ENCODE measurements at places on chromosomes 1 and 21. TPM values are rescaled to one million over a fixed set of nuclear protein-coding genes. Genes with fewer than 3 reads are reported as not detected.

DNA sequence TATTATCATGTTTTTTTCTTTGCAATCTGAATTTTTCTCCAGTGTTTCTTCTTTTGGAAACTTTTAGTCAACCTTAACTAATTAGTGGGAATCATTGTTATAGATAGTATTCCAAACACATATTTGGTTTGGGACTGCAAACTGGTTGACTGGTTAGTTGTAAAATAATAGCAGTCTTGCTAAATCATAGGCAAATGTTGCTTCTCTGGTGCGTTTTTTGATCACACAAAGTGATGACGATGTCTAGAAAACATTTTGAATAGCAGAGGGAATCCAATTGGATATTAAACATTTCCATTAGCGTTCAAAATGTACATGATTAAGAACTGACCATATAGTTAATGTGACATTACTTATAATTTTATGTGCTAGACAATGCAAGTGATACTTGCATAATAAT is 4.5 kb downstream of the DNAJB4 start:
- H3K4me3 ChIP-seq: no peak overlapping the region
- peaks cover 25% of the 10 kb centered on the region for H3K4me1 ChIP-seq
- peaks cover 6% of the 10 kb centered on the region for H3K36me3 ChIP-seq
- H3K27ac ChIP-seq: no peak overlapping the region
- DNase-seq: no peak

The PGLYRP4 gene
- total RNA-seq: not detected

The PRRX1 gene
- not detected for total RNA-seq

DNA sequence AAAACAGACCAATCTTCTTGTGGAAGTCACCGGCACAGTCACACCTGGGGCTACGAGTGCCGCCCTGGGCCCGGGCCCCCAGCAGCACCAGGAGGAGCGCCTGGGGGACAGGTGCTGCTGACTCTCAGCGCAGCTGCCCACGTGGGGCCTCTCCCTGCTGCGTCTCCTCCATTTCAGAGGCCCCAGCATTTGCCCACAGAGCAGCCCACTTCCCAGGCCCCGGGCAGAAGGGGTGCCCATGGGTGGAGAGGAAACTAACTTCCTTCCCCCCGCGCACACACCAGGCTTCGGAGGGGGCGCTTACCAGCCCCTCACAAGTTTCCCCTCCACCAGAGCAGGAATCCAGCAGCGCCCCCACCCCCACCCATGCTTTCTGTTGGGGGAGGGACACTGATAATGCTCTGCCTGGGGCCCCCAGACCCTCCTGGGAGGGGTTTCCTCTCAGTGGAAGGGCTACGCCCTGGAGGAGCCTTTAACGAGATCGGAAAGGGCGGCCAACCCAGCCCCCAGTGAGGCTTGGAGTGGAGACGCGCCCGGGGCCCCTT is 440 bp downstream of the TNFRSF25 start:
- H3K4me1 ChIP-seq: peaks cover 50% of the 10 kb centered on the region
- no peaks in the 10 kb centered on the region for H3K27me3 ChIP-seq
- DNase-seq: peak; percentile 51
- H3K36me3 ChIP-seq: peaks cover 38% of the 10 kb centered on the region

DNA sequence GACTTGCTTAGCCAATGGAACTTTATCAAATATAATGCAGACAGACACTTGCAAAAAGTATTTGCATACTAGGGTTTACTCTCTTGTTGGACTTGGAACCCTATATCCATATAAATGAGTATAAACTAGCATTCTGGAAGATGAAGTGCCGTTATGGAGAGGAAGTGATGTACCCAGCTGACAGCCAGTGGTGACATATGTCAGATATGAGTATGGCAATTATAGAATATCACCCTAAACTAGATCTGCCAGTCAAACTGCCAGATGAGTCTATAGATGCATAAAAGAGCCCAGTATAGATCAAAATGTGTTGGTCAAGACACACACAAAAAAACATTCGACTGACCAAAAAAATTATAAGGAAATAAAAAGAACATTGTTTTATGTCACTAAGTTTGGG is 739.3 kb downstream of the PLA2G4A start:
- no peak overlapping the region for H3K4me3 ChIP-seq
- no peaks in the 10 kb centered on the region for H3K27me3 ChIP-seq
- H3K36me3 ChIP-seq: no peaks in the 10 kb centered on the region
- DNase-seq: no peak

The PCNT gene
- total RNA-seq: 84.0 TPM

DNA sequence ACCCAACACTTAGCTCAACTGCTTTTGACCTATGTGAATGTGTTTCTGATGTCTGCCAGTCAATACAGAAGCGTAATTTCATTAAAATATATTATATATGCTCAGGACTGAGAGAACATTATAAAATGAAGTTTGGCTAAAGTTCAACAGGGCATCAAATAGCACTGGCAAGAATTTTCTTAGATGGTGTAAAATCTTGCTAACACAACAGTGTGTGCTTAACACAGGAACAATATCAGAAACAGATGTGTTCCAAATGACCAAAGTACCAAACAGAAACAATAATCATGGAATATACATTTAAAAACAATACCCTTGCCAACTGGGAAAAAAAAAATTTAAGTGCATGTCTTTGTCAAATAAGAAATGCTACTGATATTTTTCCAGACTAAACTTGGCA is 10.4 kb upstream of the LHX8 start:
- peaks cover 34% of the 10 kb centered on the region for H3K27me3 ChIP-seq
- no peak overlapping the region for H3K27ac ChIP-seq
- H3K36me3 ChIP-seq: peaks cover 2% of the 10 kb centered on the region

DNA sequence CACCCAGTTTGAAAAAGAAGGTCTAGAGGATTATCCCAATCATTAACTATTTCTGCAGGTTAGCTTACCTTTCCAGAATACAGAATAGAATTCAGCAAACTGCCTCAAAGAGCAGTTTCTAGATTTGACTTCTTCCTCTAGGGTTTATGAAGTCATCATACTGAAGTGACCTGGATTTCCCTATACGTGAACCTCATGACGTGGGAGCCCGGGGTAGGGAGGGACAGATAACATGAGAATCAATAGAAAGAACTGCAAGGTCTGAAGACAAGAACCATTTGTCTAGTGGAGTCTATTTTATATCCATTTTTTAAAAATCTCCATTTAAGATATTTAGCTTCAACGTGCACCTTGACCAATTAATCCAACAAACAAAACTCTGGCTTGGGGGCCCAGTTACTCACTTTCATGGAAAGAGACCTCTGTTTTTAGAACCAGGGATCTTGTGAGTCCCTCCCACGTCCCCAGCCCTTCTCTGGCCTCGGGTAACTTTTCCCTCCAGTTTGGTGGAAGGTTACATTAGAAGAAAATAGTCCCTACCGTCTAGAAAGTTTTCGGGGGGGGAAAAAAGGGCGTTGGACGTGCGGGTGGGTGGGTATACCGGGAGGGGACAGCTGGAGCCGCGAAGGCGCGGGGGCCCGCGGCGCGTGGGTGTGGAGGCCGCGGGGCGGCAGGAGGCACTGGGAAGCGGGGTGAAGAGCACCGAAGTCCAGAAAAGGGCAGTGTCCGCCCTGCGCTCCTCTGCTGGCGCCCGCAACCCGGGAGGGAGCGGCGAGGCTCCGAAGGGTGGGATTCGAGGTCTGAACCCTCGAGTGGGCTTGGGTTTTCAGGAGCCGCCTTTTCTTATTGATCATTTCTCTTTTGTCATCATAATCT is 13.8 kb upstream of the POGZ start:
- H3K27me3 ChIP-seq: peaks cover 7% of the 10 kb centered on the region
- no peak for DNase-seq
- peak overlapping the region; percentile 73 for H3K27ac ChIP-seq

The RNU1-2 gene
- 2,477 TPM for total RNA-seq

The VHLL gene
- total RNA-seq: not detected

- no peak overlapping the region for H3K27ac ChIP-seq
- no peak for DNase-seq
- H3K4me3 ChIP-seq: no peak overlapping the region
- H3K36me3 ChIP-seq: no peaks in the 10 kb centered on the region
Measured at GRCh38 chr1:63124666-63125191, 197.6 kb upstream of the FOXD3 start.

DNA sequence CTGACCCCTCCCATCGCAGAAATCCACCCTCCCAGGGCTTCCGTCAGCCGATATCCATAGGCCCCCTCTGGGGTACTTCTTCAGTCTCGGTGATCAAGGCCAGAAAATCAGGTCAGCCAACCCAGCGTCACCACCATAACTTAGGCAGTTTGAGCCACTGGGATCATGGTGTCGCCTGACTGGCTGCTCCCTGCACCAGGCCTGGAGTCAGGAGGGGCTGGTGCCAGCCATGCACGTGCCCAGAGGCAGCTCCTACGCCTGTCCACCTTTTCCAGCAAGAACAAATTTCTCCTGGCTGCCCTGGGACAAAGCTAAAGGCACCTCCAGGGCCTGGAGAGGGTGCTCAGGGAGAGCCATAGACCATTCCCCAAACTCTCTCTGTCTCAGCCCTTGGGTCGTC is 4.8 kb upstream of the CTRC start:
- no peaks in the 10 kb centered on the region for H3K4me1 ChIP-seq
- DNase-seq: no peak
- H3K36me3 ChIP-seq: no peaks in the 10 kb centered on the region
- no peaks in the 10 kb centered on the region for H3K27me3 ChIP-seq
- no peak overlapping the region for H3K4me3 ChIP-seq

The CDC73 gene
- total RNA-seq: 53.9 TPM

- H3K36me3 ChIP-seq: no peaks in the 10 kb centered on the region
- DNase-seq: no peak
- peaks cover 30% of the 10 kb centered on the region for H3K27me3 ChIP-seq
Measured at GRCh38 chr1:43522776-43523480, 7.8 kb upstream of the PTPRF start.

The COL9A2 gene
- total RNA-seq: 1.2 TPM

Data from activated CD4-positive, alpha-beta T cell treated with anti-CD3 and anti-CD28 coated beads, Interleukin-2, amount 10 ng/mL, durations not matched to agents 7 days and 5 days (primary cell).